ENCODE measurements at places on chromosomes 4 and X. TPM values are rescaled to one million over a fixed set of nuclear protein-coding genes. Genes with fewer than 3 reads are reported as not detected.
A peak's percentile ranks its signal among the peaks of the same experiment; 100 is the strongest.

Gene AMBN
- not detected for total RNA-seq

GRCh38 chrX:136269921-136270320 is 18.7 kb upstream of the MAP7D3 start:
- DNase-seq, result no peak

GRCh38 chr4:32840461-32841189 is 2120.5 kb downstream of the PCDH7 start:
- peak; percentile 23 for DNase-seq

GRCh38 chr4:87967193-87967592 is 8.3 kb upstream of the SPP1 start:
- DNase-seq, result no peak

- DNase-seq, result no peak
These were observed 537.2 kb downstream of the STIM2 start for GRCh38 chr4:27397886-27398285.

DNA sequence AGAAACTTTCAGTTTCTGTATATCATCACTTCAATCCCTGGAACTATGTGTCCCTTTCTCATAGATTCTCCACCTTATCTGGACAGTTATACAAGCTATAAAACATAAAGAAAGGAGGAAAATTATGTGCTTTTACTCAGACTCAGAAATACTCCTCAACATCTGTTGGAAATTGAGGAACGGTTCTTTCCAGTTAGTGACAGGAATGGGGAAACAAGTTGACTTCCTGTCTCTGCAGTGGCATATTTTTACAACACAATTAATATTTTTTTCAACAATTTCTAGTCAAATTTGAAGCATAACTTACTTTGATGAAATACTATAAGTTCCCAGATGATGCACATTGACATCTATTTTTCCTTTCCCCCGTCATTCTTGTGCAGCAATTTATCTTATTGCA is 27.9 kb downstream of the ABHD18 start:
- no peak for DNase-seq

Gene PDGFRA
- total RNA-seq, result 151 TPM

Gene CFP
- total RNA-seq, result 23.6 TPM

- DNase-seq, result no peak
These were observed 84.1 kb upstream of the NEIL3 start for GRCh38 chr4:177225605-177226004.

Gene MAGEA1
- not detected for total RNA-seq

Gene CTAG1B
- total RNA-seq, result not detected

DNA sequence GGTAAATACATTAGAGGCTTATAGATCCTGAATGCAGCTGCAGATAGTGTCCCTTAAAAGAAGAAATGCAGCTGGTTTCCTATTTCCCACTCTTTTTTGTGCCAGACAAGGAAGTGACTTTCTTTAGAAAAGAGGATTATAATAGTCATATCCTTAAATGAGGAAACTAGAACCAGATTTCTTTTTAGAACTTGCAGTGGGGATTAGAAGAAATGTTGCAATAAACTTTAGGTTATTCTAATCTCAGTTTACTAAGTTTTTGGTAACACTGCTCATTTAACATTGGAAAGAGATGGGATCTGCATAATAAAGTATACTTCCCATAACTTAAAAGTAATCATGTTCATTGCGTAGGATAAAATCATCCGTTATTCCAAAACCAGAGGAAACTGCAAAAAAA is 101.9 kb downstream of the SLIT2 start:
- no peak for DNase-seq

- DNase-seq, result no peak
These were observed 90.4 kb downstream of the PHOX2B start for GRCh38 chr4:41658163-41658562.

Gene PDLIM3
- 42.0 TPM for total RNA-seq

GRCh38 chrX:41122664-41123257 is 37.5 kb downstream of the USP9X start:
- DNase-seq, result no peak
